Stimulated activated CD4-positive, alpha-beta T cell treated with anti-CD3 and anti-CD28 coated beads, Interleukin-2, amount 100 ng/mL, for 48 hours (primary cell): ENCODE measurements at places on chromosomes 12 and 14.

DNA sequence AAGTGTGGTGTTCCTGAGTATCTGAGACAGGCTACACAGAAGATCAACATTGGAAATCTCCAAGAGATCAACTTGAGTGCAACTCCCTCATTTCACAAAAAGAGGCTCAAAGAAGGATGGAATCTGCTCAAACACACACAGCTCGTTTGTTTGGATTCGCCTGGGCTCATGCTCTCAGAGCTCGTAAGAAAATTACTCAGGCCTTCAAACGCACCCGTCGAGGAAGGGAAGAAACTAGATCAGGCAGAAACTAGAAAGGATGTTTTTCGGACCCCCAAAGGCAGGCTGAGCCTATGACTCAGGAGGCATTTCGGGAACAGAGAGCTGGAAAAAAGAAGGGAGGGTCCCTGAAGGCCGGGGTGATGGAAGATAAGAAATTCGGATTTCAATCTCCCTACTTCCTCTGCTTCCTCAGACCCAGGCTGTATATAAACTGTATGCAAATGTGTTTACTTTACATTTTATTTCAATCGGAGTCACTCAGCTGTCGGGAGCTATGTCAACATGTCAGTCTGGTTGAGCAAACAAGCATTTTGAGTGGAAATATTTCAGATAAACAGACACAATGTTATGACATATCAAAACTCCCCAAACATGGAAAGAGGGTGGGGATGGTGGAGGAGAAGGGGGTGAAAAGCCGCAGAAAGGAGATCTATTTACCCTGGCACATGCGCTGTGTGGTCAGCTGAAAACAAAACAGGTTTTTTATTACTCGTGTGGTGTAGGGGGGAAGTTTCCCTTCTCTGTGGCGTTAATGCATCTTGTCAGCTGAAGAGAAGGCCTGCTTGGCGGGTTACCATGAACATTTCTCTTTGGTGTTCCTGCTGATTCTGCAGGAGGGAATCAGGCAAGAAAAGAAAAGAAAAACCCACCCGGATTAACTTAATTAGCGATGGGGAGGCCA, 129.1 kb upstream of the TBX3 start:
- DNase-seq: no peak

DNA sequence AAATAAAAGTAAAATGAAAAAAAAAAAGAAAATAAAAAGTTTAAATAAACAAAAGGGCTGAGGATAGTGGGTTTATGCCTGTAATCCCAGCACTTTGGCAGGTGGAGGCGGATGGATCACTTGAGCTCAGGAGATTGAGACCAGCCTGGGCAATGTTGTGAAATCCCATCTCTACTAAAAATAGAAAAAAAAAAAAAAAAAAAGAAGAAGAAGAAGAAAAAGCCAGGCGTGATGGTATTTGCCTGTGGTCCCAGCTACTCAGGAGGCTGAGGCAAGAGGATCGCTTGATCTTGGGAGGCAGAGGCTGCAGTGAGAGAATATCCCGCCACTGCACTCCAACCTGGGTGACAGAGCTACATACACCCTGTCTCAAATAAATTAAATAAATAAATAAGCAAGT, 3.9 kb downstream of the TAOK3 start:
- no peak for DNase-seq

GRCh38 chr14:30440961-30441360, 118.0 kb upstream of the G2E3 start:
- DNase-seq: no peak

- no peak for DNase-seq
These were observed 483.9 kb downstream of the ZFP36L1 start for GRCh38 chr14:68308726-68309520.

GRCh38 chr12:59294221-59294620, 301.6 kb upstream of the SLC16A7 start:
- DNase-seq: no peak

DNA sequence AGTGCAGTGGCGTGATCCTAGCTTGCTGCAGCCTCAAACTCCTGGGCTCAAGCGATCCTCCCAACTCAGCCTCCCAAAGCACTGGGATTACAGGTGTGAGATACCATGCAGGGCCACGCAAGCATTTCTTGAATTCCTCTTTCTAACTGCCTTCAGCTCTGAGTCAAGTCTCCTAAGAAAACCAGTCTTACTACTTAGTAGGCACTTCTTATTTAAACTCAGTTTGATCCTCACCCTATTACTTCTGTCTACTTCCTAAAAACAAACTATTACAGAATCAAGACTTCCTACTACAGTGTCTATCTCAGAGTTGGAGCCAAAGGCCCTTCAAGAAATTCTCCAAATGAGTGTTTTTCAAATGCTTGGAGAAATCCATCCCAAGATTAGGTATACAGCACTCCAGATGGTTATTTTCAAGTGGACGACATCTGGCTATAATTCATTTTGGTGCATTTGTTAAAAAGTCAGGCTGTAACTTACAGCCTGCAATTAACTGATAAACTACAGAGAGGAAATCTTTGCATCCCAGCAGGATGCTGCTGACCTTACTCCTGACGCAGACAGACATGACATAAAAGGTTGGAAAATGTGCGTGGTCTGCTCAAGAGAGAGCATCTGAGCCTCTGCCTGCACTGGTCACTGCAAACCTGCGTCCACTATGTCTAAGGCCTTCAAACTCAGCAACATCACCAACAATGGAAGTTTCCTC, 34.7 kb downstream of the SSH1 start:
- no peak for DNase-seq

DNA sequence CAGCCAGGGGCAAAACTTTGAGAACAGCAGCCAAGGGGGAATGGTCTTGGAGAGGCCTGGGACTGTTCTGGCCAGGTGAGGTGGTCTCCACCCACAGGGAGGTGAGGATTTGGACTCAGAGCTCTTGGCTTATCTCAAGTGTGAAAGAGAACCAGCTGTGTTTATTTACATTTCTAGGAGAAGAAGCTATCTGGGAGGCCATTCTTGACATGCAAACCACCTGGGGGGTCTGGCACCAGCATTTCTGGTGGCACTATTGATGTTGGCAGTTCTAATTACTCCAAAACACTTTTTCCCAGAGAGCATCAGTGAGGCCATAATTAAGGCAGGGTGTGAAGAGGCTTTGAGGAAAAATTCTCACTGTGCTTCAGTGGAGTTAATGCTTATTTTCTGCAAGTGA, 95.1 kb downstream of the CAND1 start:
- no peak for DNase-seq

- DNase-seq: no peak
These were observed 367.5 kb downstream of the DAD1 start for GRCh38 chr14:22221508-22221907.

- DNase-seq: no peak
These were observed 53.1 kb downstream of the RERG start for GRCh38 chr12:15168026-15168678.
